ENCODE measurements at places on chromosomes 1 and 21.

DNA sequence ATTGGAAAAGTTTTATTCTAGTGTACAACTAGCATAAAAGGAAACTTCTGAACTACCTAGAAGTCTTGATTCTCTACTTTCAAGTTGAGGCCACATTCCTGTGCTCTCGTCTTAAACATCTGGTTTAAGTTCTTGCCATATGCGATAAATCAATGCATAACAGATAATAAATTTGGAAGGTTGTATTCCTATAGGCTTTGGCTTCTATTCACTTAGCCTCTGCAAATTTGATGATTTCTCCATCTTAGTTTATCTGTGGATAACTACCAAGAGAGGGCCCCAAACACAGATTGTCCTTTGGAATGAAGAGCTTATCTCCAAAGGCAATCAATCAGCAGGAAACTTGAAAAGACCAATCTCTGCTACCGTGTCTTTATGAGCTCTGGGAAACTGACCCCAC lies 11.7 kb upstream of the RNF2 start:
- DNase-seq: no peak

GRCh38 chr1:41878911-41879310 lies 39.8 kb downstream of the HIVEP3 start:
- DNase-seq: no peak

DNA sequence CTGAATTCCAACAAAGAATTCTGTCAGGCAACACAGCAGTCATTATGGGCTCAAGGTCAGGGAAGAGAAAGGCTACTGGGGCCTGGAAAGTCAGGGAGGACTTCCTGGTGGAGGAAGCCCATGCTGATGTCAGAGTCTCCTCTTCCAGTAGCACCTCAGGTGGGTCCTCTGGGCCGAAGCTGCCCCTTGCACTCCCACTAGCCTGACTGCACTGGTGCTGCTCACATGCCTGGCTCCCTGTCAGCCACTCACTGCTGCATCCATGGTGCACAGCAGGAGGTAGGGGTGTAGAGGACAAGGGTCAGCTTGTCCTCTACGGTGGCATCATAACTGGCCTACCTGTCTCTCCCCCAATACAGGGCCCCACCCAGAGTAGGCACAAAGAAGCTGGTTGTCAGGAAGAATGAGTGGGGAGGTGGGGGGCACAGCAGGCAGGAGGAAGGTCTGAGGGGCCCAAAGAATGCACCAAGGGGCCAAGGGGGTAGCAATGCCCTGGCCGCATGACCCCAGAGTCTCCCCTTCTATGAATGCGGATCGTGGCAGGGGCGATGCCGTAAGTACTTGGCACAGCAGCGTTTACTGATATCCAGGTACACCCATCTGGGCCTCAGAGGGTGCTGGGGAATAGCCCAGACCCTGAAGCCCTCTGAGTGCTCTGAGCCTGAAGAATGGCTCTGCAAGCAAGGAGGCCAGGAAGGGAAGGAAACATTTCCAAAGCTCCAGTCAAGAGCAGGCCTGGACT lies 80.3 kb downstream of the GLIS1 start:
- no peak for DNase-seq

- DNase-seq: no peak
Measured at GRCh38 chr1:184191181-184191621, 139.7 kb downstream of the TSEN15 start.

DNA sequence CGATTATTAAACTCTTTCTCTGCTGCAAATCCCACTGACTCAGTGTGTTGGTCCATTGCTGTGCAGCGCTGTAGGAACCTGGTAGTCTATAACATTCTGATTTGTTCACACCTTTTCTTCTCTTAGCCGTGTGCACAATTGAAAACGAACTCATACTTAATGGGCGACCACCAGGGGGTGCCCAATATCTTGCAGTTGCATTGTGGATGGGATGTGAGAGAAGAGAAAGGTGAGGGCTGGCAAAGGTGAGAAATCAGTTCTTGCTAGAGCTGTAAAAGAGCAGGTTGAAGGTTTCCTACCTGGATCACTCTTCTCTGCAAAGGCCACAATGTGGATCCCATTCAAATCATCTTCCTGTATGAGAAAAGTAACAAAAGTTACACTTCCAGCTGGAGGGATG lies 51.0 kb downstream of the CASQ2 start:
- no peak for DNase-seq

DNA sequence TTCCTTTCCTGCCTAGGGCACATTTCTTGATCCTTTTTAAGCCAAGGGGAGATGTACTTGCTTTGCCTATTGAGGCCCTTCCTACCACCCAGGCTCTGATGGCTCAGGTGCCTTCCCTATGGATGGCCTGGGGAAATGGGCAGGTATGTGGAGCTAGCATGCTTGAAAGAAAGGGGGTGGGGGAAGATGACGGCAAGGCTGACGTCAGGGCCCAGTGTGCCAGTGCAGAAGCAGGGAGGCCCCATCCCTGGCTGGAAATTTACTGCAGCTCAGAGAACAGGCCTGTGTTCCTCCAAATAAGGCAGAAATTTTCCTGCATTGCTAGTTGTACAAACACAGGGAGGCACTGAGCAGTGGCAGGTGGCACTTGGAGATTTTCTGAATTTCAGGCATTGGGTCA lies 453.2 kb upstream of the VAMP3 start:
- no peak for DNase-seq

DNA sequence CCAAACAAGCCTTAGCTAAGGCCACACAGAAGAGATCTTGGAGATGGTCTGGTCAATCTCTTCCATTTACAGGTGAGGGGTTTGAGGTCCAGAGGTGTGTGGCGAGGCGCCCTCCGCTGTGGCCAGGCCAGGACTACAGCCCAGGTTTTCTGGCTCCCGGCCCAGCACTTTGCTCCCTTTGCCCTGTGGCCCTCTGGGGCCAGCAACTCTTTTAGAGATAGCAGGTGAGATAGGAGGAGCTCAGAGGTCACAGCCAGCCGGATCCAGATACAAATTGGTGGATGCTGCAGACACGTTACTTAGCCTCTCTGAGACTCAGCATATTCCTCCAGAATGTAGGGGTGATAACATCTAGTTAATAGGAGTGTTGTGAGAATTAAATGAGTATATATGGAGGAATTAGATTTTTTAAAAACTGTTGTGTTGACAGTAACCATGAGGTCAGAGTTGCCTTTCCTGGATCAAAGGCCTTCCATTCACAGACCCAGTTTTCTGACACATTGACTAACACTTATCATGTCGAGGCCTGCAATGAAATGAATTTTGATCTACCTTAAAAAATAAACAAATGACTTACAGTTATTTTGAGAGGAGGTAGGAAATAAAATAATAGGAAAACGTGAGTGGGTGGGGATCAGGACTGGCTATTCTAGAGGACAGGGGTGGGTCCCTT lies 16.6 kb downstream of the TEX35 start:
- DNase-seq: no peak

GRCh38 chr1:69921486-69921885 lies 283.9 kb downstream of the LRRC40 start:
- no peak for DNase-seq

GRCh38 chr1:187948170-187948794 lies 1119.5 kb downstream of the PLA2G4A start:
- DNase-seq: no peak

- no peak for DNase-seq
Measured at GRCh38 chr1:107762751-107763390, 202.1 kb downstream of the VAV3 start.

- DNase-seq: no peak
Measured at GRCh38 chr1:46568461-46568891, 17.0 kb upstream of the KNCN start.

DNA sequence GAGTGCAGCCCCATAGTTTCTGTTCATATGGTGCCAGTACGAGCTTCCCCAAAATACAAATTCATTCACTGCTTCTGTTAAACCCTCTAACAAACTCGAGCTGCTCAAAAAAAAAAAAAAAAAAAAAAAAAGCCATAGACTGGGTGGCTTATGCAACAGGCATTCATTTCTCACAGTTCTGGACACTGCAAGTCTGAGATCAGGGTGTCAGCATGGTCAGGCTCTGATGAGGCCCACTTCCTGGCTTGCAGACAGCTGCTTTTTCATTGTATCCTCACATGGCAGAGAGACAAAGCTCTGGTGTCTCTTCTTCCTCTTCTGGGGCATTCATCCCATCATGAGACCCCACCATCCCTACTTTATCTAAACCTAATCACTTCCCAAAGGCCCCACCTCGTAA lies 121.6 kb downstream of the PTBP2 start:
- no peak for DNase-seq

- DNase-seq: no peak
Measured at GRCh38 chr1:164337394-164337793, 221.6 kb upstream of the PBX1 start.

- DNase-seq: no peak
Measured at GRCh38 chr1:230349020-230349393, 77.1 kb downstream of the PGBD5 start.

- no peak for DNase-seq
Measured at GRCh38 chr1:207815466-207815865, 63.6 kb downstream of the CD46 start.

DNA sequence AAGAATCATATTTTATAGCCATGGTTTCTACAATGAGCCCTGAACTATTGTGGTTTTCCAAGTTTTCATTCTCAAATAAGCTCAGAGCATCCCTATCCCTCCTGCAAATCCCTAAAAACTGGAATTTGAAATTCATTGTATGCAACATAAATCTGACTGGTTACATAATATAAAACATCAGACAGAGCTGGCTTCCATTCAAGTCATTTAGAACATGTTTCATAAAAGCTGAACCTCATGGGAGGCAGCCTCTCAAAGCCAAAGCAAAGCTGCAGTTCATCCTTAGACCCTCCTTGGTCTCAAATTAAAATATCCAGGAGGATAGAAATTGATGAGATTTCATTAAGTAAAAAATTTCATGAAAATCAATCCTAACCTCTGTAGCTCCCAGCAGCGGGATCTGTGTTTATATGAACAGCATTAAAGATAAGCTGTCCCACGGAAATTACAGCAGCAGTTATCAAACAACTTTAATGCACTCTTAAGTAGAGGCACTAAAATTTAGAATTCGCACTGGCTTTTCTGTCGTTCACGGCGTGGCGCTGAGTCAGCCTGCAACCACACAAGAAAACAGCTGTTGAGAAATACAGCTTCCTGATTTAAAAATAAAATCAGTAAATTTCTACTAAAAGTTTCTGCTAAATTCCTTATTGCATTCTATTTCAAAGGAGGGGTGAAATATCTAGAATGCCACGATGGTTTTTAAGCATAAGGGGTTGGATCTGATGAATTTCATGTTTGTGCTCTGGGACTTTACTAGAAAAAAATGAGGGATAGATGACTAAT lies 99.9 kb upstream of the TIAM1 start:
- no peak for DNase-seq

- peak; percentile 99 for DNase-seq
Measured at GRCh38 chr1:151327223-151327902, at the start of gene PI4KB. Gene PI4KB (minus strand): TSS chr1:151327416. CDS start chr1:151316481, 10,935 bp downstream.

- no peak for DNase-seq
Measured at GRCh38 chr1:7520496-7520895, 250.6 kb upstream of the VAMP3 start.

GRCh38 chr1:221801251-221801661 lies 59.4 kb upstream of the DUSP10 start:
- DNase-seq: no peak

GRCh38 chr1:14495996-14496395 lies 102.5 kb upstream of the KAZN start:
- DNase-seq: no peak

- no peak for DNase-seq
Measured at GRCh38 chr1:10908266-10908665, 104.2 kb upstream of the TARDBP start.

GRCh38 chr21:29433366-29434059 lies 134.8 kb downstream of the BACH1 start:
- DNase-seq: no peak

- DNase-seq: no peak
Measured at GRCh38 chr1:173095632-173096031, 44.9 kb upstream of the TNFSF18 start.

DNA sequence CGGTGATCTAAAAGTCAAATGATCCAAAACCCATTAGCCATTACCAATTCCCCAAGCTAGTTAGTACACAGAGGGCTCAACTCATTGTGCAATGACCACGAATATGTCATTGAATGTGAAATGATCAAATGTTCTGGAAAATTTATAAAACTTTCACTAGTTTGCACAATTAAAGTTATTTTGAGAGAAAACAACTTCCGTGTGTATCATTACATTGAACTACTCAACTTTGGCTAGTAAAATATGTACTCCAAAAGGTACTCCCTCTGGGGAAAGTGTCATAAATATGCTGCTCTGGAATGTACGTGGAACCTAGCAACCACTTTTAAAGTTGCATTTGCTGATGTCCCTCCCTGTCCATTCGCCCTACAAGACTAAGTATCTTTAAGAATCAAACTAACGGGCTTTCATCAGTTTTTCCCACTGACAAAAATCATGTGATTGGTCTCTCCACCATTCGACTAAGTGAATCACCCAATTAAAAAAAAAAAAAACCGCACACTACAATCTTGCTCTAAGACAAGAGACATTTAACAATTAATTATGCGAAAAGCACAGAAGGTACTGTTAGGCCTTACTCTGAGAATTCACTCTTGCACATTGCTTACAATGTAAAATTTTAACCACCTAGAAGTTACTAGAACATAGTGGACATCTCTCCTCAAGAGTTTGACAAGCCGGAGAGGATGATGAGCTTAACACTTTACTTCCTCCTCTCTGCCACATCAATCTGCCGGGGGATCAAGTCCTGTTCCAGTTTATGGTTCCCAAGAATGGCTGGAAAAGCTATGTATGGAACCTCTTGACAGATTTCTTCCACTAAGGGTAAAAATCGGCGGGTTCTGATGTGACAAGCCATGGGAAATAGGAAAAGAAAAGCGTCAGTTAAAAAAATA lies 1.2 kb downstream of the ACBD3 start:
- no peak for DNase-seq

DNA sequence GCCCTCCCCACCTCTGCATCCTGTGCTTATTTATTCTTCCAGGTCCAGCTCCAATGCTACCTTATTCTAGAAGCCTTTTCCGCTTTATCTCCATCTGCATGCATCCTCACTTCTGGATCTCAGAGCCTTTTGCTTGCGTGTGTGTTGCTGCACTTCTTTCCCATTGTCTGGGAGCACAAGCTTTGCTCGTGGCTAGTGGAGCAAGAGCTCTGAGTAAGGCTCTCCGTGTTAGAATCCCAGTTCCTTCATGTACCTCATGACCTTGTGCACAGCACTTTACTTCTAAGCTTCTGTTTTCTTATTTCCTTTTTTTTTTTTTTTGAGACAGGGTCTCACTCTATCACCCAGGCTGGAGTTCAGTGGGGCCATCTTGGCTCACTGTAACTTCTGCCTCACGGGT lies 140.0 kb upstream of the POU3F1 start:
- no peak for DNase-seq

DNA sequence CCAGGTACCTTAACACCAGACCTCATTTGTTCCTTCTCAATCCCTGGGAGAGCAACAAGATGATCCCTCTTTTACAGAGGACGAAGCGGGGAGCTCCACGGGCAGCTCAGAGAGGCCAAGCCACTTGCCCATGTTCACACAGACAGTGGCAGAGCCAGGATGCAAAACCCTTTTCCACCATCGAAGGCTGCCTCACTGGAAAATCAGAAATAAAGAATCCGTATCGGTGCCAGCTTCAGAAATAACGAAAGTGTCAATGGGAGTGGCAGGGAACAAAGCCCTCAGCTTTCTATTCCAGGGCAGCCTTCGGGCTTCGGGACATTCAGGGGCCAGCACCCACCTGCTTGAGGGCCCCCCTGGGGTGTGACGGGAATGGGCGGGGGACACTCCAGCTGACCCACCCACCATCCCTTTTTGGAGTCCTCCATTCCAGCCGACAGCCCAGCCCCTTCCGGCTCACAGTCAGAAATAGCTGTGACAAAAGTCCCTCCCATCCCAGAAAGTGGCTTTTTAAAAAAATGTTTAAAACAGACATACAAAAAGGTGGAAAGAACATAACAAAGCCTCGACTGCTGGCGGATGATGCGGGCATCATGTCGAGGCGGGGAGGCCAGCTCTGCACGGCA lies 6.0 kb downstream of the IFFO2 start:
- DNase-seq: no peak

GRCh38 chr1:37452416-37452815 lies 22.0 kb upstream of the ZC3H12A start:
- DNase-seq: no peak
